ENCODE measurements at places on chromosomes 12 and 14.

GRCh38 chr12:120101617-120102016 lies 14.9 kb downstream of the RAB35 start:
- no peak for DNase-seq

- DNase-seq, result no peak
These were observed 174.6 kb downstream of the SRGAP1 start for GRCh38 chr12:64019101-64019500.

DNA sequence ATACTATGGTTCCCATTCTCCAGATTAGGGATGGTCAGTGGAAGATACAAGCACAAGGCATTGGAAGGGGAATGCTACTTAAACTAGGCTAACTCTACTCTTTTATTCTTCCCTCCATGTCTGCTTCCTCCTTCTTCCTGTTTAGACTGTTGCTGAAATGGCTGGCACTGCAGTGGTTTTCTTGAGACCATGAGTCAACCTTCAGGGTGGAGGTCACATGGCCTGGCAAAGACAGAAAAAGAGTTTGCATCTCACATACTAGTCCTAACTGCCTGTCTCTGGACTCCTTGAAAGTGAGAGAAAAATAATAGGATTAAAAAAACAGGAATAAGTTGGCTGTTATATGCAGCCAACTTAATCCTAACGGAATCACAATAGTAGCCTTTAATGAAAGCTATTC lies 37.0 kb downstream of the ALDH1L2 start:
- DNase-seq, result no peak

DNA sequence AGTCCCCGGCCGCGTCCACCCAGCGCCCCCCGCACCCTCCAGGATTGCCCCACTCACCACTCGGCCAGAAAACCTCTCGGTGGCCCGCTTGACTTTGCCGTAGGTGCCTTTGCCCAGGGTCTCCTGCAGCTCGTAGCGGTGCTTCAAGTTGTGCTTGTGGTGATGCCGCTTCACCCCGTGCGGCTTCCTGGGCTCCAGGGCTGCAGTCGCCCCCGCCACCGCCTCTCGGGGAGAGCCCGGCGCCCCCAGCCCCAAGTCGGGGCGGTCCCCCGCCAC lies 459 bp downstream of the NUAK1 start:
- no peak for DNase-seq

DNA sequence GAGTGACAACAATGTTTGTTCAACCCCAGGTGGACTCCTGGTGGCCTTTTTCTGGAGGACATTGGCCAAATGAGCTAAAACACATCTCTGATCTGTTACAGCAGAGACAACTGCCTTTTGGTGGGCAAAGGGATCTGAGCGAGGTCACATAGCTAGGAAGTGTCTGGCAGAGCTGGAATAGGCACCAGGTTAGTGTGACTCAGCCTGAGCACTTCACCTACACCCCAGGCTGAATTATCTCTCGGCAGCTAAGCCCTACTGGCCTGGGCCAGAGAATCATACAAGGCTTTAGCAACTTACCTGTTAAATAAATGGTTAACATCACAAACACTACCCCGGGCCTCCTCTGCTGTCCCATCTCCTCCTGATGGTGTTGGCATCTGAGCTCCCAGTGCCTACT lies 50.2 kb upstream of the HSPB8 start:
- no peak for DNase-seq

- no peak for DNase-seq
These were observed 51.0 kb upstream of the CRADD start for GRCh38 chr12:93626160-93626559.

All from anterior cingulate cortex (tissue), 58 donors.